ENCODE measurements at places on chromosomes 6 and 20.

DNA sequence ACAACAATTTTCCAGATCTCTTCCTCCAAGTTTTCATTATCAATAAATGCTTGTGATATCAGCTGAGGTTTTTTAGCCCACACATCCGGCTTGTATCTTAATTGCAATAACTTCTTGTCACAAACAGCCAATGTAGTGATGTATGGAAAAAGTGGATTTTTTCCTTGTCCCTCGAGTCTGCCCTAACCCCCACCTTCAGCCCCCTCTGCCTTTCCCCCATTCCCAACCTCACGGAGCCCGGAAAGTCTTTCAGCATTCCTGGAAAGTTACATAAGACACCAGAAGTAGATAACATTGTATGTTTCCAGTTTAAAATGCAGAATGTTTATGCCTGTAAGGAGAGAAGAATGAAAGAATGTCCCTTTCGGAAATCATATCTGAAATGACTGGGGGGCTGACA, 179.2 kb upstream of the PHACTR1 start:
- DNase-seq: no peak

DNA sequence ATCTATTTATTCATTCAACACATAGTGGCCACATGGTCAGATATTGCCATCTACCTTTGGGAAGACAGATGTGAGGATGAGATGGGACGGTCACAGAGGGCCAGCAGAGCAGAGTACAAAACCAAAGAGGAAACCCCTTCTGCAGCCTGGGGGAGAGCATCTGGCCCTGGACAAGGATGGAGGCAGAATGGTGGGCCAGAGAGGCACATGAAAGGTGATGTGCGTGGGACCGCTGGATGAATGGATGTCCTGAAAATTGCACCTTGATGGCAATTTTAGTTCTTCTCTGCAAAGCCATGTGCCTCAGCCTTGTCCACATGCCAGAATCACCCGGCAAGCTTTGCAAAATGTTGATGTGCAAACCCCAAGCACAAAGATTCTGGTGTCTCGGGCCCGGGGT, 77.4 kb upstream of the CD93 start:
- no peak for DNase-seq

- no peak for DNase-seq
Measured at GRCh38 chr6:43469947-43470346, 7.4 kb upstream of the TJAP1 start.

GRCh38 chr6:23027281-23027680, 457.9 kb downstream of the HDGFL1 start:
- no peak for DNase-seq

GRCh38 chr20:32623667-32624157, 38.6 kb upstream of the NOL4L start:
- no peak for DNase-seq

DNA sequence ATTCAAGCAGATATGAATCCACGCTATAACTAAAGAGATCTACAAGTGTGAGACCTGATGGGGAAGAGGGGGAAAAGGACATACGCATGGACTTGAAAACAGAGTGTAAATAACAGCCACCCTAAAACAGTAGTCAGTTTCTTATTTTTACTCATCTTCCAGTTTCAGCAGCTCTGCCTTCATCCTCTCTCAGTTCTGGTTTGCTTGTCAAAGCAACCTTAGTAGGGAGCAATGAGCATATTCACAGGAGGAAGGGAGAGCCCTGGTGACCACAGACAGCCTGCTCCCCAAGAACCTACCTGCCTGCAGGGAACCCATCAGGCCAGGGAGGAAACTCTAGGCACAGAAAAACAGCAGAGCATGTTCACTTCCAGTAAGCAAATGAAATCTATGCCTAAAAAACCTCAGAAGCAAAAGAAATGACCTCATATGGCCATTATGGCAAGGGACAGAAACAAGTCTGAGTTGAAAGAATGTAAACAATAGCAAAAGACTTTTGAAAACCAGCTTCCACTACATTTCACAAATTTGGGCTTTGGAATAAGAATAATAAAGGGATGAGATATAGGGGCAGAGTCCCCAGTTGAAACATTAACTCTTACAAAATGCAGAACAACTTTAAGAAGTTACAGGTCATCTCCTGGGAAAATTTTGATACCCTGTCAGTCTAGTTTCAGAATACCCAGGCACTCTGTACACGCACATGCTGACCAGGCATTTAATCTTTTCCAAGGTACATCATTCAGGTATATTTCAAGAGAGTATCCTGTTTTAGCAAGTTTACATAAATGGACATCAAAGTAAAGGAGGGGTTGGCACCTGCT, 120.8 kb upstream of the BCLAF1 start:
- no peak for DNase-seq

DNA sequence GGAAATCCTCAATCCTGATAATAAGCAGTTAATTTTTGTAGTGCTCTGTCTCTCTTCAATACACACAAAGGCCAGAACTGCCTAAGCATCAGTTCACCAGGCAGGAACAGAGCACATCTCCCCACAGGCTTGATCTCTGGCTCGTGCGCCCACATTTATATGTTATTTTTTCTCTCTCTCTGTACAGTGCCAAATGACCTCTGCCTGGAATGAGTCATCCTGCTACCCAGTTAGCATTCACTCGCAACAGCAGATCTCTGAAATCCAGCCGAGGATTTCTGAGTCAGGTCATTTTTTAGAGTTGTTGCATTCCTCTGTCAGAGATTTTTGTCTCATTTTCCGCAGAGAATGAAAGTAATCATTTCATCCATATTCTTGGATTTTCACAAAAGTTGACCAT, 107.1 kb downstream of the COL12A1 start:
- no peak for DNase-seq

DNA sequence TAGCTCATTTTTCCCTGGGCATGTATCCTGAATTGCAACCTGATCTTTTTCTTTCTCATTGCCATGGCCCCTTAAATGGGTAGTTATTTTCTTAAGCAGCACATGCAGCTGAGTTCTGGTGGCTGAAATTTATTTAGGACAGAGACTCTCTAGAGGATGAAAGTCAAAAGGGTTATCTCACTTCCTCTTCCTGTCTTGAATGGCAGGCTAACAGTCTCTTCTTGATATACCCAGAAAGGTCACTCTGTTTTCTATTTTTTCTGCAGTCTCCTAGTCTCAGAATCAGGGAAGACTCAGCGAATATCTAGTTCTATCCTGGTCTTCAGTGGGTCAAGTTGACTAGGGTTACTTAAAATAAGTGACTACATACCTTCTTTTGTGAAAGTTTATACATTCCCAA, 243.3 kb downstream of the EPHA7 start:
- no peak for DNase-seq

- no peak for DNase-seq
Measured at GRCh38 chr6:24589334-24589733, 56.7 kb downstream of the KIAA0319 start.

DNA sequence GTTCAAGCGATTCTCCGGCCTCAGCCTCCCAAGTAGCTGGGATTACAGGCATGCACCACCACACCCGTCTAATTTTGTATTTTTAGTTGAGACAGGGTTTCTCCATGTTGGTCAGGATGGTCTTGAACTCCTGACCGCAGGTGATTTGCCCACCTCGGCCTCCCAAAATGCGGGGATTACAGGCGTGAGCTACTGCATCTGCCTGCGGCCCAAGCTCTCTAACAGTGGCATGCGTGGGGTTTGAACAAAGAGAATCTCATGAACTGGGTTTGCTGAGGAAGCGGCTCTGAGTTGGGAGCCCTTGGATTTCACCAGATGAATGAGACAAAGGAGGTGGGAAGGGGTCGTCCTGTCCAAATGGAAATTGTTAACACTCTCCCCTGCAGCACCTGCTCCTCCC, 33.2 kb upstream of the CD83 start:
- DNase-seq: no peak

DNA sequence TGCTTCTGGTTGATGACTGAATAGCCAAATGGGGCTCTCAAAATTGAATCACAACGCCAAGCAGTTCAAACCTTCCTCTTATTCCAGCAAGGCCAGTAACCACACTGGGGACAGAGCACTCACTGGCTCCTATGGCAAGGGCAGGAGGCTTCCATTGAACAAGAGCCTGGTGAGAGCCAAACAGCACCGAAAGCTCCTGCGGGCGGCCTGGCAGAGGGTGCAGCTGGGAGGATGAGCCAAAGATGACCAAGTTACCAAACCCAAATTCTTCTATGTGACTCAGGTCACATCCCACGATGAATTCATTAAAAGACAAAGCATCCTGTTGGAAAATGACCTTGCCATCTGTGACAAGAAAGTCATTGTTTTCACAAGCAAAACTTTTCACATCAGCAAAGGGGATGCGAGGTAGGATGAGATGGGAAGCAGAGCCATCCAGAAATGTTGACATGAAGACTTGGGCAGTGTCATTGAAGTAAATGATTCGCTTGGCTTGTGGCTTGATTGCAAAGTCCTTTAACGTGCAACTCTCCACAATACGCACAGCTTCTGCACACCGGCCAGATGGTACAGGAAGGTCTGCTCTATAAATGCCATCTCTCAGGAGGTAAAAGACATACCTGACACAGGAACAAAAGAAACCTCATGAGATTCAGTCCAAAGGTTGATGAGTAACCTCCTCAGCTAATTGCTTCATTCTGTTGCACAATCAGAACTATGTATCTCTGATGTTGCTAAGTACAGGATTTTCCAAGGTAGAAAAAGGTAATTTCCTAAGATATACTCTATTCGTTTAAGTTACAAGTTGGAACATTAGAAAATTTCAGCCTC, 36.3 kb downstream of the ROS1 start:
- no peak for DNase-seq

Measured in stimulated activated CD4-positive, alpha-beta T cell treated with anti-CD3 and anti-CD28 coated beads, Interleukin-1b, Interleukin-23, amount 100 ng/mL, for 1 hour (primary cell).